Ammon's horn (tissue), 1 donor: ENCODE measurements at places on chromosomes 5 and 9.

GRCh38 chr9:110876929-110877328 lies 161.3 kb downstream of the LPAR1 start:
- DNase-seq = no peak

DNA sequence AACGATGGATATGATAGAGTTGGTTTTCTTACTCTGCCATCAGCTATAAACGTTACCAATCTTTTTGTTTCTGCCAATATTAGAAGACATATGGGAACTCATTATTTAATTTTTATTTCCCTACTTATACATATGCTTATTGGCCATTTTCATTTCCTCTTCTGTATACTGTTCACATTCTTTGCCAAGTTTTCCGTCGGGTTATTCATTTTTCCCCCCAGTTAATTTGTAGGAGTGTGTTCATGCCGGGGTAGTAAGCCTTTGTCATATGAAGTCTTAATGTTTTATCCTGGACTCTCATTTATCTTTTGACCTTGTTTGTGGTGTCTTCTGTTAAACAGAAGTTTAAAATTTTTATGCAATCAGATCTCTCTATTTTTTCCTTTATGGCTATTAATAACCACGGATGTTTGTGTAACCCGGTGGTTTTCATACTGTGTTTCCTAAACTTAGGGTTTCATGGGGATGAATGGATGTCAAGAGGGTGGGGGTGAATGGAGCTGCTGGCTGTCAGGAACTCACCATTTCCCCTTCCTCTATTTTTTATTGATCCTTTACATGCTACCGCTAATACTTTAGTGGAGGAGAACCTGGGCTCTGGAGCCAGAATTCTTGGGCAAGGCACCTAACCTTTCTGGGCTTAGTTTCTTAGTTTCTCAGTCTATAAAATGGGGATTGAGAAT lies 42.5 kb upstream of the PPARGC1B start:
- no peak for DNase-seq

DNA sequence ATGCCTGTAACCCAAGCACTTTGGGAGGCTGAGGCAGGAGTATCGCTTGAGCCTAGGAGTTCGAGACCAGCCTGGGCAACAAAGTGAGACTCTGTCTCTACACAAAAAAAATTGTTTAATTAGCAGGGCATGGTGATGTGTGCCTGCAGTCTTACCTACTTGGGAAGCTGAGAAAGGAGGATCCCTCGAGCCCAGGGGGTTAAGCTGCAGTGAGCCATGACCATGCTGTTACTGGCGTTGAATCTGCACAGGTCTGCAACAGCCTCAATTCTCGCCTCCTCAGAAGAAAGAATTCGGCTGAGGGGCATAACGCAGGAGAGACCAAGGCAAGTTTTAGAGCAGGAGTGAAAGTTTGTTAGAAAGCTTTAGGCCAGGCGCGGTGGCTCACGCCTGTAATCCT lies 18.0 kb downstream of the CCT5 start:
- DNase-seq = no peak

GRCh38 chr9:93667627-93668026 lies 91.2 kb downstream of the PHF2 start:
- no peak for DNase-seq

DNA sequence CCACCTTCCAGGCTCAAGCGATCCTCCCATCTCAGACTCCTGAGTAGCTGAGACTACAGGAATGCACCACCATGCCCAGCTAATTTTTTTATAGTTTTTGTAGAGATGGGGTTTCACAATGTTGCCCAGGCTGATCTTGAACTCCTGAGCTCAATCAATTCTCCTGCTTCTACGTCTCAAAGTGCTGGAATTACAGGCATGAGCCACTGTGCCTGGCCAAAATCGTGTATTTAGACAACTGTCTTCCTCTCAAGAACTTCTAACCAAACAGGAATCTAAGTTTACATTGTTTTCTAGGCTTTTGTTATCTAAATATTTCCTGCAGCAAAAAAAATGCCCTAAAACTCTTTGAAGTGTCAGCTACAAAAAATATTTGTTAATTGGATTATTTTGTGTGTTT lies 78.8 kb downstream of the NLN start:
- DNase-seq = no peak

GRCh38 chr9:96125624-96126023 lies 176.4 kb downstream of the HSD17B3 start:
- DNase-seq = no peak

DNA sequence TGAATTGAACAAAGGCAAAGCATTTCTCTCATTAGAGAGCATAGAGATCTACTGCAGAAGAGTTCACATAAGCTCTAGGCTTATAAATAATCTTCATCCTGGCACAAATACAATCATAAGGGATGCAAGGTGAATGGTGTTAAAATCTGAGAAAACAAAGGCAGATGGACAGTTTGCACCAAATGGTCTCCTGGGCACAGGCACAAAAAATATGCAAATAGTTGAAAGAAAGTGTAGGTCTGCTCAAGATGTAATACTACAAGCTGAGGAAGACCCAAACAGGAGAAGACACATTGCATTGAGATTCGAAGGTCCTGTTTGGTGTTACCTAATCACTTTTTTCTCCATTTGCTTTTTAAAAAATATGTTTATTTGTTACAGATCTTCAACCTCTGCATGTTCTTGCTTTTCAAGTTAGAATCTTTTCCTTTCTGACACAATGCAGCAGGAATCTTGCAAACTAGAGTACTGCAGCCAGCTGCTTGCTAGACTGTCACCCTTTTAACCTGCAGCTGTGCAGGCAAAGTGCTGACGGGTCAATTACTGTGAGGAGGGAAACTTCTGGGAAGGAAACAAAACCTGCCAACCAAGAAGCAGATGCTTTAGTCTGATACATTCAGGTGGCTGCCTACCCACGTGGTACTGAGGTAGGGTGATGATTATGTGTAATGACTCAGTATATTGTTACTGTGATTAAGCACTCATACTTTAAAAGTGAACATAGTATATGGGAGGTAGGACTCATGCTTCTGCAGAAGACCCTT lies 1048.6 kb upstream of the SEMA6A start:
- DNase-seq = no peak

DNA sequence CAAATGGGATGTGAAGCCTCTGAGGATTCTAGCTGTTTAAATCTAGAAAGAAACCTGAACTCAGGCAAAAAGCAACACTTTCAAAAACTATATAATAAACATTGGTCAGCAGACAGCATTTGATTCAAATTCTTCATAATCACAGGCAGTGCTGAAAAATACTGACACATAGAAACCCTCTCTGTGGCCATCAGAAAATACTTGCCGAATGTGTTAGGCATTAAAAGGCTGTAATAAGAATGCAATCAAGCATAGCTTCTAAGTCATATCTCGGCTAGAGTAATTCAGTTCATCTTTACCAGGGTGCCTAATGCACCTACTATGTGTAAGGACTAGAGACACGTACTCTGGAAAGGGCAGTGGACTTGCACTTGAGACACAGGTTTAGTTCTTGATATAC lies 405.3 kb upstream of the SGCD start:
- no peak for DNase-seq

GRCh38 chr9:17330097-17330496 lies 195.3 kb downstream of the CNTLN start:
- DNase-seq = no peak
